ENCODE measurements at places on chromosomes 3 and 15.

- DNase-seq = no peak
Measured at GRCh38 chr3:36149447-36149865, 230.8 kb upstream of the STAC start.

GRCh38 chr3:82800248-82800647, 1038.8 kb upstream of the GBE1 start:
- no peak for DNase-seq

- no peak for DNase-seq
Measured at GRCh38 chr3:103067963-103068362, 633.1 kb downstream of the ZPLD1 start.

DNA sequence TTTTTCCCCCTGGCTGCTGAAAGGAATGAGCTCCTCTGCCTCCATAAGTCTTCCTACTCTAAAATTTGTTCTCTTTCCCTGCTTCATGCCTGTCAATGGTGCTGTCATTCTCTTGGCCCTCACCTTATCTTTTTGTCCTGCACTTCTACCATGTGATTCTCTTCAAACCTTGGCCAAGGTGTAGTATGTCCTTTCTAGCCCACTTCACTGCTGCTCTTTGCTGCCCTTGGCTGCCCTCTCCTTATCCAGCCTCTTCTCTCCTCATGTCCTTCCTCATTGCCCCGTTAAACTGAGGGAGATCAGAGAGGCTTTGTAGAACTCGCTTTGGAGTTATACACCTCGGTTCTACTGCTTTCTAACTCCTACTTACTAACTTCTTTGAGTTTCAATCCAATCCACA, 19.7 kb downstream of the MINDY4B start:
- DNase-seq = no peak

- no peak for DNase-seq
Measured at GRCh38 chr3:12425850-12426579, 58.3 kb upstream of the TSEN2 start.

DNA sequence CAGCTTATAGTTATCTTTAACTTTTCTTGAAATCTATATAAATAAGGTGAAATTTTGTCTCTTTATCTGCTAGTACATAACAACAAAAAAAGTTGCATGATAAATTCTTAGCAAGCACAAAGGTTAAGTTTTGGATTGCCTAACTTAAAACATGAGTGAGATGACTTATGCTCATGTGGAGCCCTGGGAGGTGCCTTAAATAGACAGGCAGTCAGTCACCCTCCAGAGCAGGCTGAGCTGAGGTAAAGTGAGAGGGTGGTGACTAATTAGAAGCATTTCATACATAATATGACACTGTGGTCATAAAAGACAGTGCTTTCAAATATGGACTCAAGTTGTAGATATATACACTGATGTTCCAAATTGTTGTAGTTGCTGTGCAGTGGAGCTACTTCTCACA, 14.6 kb upstream of the MME start:
- no peak for DNase-seq

DNA sequence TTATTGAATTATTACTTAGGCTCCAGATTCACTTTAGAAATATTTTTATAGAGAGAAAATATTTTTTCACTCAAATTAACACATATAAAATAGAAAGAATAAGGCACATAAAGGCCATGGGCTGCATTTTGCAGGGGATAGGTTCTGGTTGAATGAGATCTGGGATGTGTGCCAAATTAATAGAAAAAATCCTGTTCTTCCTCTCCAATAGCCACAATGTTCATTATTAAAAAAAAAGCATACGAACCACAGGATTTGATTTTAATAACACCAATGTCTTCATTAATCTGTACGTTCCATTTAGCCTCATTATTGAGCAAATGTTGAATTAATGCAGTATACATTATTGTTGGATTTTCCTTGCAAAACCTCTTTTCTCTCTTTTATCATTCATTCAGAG, 622.8 kb upstream of the AGTR1 start:
- DNase-seq = no peak

- no peak for DNase-seq
Measured at GRCh38 chr15:89783861-89784685, 7.9 kb downstream of the MESP2 start.

GRCh38 chr3:49606427-49606826, 52.1 kb downstream of the BSN start:
- no peak for DNase-seq

DNA sequence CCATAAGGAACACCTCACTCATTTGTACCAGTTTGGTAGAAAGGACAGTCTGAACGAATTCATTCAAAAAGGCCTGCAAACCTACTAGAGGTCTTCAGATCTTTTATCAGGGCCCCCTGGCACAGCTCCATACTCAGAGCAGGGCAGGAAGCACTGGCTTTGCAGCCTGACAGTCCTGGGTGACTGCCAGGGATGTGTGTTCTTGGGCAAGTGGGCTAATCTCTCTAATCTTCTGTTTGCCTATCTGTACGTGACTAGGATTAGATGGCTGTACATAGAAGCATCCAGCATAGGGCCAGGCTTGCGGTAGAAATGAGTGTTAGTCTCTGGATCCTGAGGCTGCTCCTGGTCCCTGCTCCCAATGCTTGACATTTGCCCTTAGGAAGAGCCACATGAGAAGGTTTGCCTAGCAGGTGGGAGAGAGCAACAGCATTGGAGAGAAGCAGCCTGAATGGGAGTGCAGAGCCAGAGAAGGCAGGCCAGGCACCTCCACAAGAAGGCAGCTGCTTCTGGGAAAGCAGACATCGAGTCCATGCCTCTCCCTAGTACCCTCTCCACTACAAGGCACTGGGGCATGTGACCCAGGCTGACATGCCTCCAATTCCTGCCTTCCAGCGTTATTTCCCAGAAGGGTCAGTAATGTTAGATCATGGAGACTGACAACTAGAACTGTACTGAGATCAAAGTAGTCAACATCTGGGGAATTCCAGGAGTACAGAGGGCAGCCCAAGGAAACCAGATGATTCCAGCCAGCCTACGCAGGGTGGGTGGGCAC, 1.0 kb upstream of the CXCR6 start:
- no peak for DNase-seq

DNA sequence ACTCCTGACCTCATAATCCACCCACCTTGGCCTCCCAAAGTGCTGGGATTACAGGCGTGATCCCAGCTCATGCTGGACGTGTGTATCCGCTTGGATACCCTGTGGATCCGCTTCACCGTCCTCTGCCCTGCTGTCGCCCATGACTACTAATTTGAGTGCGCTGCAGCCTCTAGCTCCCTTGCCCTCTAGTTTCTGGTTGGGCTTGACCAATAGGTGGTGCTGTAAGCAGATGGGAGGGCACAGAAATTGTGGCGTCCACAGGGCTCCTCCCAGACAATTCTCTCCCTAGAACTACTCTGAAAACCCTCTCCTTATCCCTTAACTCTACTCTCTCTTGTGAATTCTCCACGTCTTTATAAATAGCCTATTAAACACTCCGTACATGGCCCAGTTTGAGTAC, 36.2 kb downstream of the ZPLD1 start:
- no peak for DNase-seq

DNA sequence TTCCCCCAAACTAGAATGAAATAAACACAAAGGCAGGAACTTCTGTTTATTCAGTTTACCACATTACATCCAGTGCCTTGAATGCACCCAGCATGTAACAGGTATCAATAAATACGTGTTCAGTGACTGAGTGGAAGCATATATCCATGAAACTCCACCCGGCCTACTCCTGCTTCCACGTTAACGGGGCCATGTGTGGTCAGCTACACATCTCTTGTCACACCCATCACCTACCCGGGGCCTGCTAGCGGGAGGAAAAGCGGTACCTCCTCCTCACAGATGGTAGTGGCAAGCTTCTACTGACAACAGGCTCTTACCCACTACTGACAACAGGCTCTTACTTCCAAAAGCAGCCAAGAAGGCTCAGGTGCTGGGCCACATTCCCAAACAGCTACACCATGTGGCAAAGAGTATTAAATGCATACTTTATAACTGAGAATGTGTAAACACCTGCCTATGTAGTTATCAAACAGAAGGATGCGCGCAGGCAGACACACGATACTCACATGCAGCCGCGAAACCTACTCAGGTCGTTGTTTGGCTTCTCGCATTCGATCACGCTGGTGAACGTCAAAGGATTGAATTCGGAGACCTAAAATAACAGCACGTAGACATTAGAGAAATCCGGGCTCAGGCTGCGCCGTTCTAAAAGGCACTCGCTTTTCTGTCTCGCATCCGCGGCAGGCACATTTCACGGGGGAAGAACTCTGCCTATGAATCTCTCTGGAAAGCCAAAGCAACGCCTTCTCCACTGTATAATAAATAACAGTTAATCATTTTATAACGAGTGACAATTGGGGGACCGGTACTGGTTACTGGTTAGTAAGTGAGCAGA, 127.4 kb downstream of the ATP10A start:
- DNase-seq = no peak

DNA sequence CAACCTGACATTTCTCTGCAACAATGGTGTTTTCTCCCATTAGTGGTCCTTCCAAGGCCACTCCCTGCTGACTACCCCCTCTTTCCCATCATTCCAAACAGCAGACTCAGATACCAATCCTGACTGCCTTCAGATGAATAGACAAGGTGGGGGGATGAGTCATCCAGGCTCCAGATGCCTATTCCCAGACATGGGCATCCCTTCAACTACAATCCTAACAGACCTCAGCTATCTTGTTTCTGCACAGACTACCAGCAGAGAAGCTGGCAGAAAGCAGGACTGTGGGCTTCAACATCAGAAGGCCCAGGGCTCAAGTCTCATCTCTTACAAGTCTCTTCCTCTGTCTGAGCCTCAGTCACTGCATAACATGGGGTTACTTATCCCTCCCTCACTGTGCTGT, 2.2 kb downstream of the RBP1 start:
- DNase-seq = no peak

DNA sequence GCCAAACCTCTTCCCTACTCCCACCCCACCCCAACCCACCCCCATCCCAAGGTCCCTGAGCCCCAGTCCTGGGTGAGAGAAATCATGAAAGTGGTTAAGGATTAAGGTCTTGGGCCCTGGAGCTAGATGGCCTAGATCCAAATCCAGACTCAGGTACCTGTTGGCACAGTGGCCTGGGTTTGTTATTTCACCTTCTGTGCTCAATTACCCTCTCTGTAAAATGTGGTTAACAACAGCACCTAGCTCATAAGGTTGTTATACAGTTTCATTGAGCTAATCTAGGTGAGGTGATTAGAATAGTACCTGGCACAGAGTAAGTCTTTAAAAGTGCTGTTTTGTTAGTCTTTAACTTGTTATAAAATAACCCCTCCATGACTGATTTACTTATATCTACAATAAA, 6.4 kb upstream of the SNUPN start:
- no peak for DNase-seq

DNA sequence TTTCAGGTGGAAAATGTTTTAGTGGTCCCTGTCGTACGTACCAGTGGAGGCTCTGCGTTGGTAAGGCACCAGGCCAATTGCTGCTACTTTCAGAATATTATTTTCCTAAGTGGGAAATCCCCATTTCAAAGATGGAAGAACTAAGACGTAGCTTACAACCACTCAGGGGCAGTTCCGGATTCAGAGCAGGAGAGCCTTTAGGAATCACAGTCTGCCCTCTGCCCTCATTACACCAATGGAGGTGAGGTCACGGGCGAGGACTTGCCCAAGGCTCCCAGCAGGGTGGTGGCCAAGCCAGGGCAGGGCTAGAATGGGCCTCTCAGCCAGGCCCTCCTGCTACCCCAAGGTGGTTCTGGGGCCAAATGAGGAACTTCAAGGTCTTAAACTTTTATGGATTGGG, 72.6 kb downstream of the RASGRF1 start:
- DNase-seq = no peak

DNA sequence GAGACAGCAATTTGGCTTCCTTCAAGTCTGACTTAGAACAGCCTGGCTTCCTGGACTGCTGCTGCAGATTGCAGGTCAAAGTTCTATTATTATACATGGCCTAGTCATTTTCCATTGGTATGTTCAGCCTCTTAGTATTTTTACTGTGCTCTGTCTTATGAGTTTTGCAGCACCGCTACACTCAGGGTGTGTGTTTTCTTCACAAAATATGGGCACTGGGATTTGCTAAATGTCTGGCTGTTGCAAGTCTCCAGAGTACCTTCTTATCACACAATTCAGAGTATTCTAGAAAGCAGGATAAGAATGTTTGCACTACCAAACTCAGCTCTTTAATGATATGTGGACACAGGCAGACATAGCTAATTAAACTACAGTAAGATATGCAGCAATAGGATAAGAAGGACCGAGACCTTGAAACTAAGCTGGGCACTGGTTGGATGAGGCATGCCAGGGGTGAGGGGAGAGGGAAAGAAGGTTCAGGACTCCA, 203.0 kb upstream of the PDZRN3 start:
- no peak for DNase-seq

- DNase-seq = no peak
Measured at GRCh38 chr15:74540161-74540760, 759 bp upstream of the ARID3B start.

- no peak for DNase-seq
Measured at GRCh38 chr15:70083946-70084345, 13.8 kb downstream of the TLE3 start.

DNA sequence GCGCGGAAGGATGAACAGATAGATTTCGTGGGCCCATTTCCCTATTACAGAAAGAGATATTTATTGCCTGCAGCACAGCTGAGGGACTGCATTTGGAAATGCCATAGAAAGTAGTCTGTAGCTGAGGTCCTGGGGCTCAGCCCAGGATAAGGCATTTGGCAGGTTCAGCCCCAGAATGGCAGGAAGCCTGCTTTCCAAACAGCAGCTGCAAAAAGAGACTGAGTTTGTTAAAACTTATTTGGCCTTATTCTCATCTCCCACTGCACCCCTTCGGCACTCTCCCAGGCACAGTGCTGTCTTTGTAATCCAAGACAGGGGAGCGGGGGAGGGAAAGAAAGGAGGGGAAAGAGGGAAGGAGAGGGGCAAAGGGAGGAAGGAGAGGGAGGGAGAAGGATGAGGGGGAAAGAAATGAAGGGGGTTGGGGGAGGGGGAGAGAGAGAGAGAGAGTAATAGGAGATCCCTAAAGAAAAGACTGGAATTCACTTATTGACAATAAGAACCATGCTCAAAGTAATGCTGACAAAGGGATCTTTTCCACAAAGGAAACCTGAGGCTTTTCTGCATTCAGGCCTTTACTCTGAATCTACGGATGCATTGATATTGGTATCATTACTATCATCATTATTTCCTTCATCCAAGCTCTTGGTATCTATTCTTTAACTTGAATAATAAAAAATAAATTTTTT, 94.0 kb upstream of the LRRN1 start:
- DNase-seq = no peak

DNA sequence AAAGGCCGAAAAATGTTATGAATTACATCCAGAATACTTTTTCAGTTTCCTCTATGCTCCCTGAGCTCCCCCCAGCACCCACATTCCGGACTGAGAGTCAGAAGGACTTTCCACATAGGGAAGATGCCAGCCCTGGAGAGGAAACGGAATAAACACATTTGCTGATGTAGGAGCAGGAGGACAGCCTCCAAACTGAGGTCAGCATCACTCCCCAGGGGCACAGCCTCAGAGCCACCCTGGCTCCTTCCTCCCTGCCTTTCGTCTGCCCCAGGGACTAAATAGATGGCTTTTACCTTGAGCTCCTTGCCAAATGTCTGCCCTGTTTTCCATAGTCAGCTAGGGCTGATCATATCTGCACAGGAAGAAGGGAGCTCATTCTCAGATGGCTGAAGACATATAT, 22.6 kb upstream of the SLCO2A1 start:
- DNase-seq = no peak

GRCh38 chr3:69994919-69995318, 4.6 kb upstream of the SAMMSON start:
- DNase-seq = no peak
